ENCODE measurements at places on chromosomes 16 and 17.

GRCh38 chr17:34579979-34580684 is 750 bp downstream of the TMEM132E start:
- DNase-seq = no peak

- DNase-seq = no peak
These were observed 10.0 kb downstream of the LDHD start for GRCh38 chr16:75106351-75107274.

- DNase-seq = no peak
These were observed 19.6 kb upstream of the HOXB9 start for GRCh38 chr17:48645639-48646182.

DNA sequence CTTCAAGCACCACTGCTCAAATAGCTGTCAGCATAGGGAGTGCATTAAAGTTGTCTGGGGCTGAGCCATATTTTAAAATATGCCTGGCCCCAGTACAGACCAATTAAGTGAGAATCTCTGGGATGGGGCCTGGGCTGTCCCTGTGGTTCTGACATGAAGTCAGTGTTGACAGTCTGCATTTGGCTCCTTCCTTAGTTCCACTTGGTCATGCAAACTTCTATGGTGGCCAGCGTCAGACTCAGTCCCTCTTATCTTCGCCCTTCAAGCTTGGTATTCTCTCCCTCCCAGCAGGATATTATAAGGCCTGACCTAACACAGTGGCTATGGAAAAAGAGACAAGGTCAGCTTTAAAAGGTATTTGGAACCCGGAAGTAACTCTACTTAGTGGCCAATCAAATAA is 177.2 kb downstream of the PMP22 start:
- DNase-seq = no peak

DNA sequence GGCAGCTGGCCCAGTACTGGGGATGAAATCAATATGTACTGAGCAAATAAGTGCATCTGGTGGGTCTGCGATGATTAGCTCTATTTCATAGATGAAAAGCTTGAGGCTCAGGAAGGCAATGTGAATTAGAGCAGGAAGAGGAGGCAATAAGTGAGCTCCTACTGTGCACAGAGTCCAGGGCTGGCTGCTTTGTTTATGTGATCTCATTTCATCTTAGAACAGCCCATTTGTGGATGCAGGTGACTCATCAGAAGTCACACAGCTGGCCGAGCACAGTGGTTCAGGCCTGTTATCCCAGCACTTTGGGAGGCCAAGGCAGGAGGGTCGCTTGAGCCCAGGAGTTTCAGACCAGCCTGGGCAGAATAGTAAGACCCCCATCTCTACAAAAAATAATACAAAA is 7.1 kb downstream of the TMEM114 start:
- no peak for DNase-seq

DNA sequence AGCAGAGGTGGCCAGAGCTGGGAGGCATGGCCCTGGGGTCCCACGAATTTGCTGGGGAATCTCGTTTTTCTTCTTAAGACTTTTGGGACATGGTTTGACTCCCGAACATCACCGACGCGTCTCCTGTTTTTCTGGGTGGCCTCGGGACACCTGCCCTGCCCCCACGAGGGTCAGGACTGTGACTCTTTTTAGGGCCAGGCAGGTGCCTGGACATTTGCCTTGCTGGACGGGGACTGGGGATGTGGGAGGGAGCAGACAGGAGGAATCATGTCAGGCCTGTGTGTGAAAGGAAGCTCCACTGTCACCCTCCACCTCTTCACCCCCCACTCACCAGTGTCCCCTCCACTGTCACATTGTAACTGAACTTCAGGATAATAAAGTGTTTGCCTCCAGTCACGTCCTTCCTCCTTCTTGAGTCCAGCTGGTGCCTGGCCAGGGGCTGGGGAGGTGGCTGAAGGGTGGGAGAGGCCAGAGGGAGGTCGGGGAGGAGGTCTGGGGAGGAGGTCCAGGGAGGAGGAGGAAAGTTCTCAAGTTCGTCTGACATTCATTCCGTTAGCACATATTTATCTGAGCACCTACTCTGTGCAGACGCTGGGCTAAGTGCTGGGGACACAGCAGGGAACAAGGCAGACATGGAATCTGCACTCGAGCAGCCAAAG is 2.3 kb downstream of the CSF3 start:
- no peak for DNase-seq

DNA sequence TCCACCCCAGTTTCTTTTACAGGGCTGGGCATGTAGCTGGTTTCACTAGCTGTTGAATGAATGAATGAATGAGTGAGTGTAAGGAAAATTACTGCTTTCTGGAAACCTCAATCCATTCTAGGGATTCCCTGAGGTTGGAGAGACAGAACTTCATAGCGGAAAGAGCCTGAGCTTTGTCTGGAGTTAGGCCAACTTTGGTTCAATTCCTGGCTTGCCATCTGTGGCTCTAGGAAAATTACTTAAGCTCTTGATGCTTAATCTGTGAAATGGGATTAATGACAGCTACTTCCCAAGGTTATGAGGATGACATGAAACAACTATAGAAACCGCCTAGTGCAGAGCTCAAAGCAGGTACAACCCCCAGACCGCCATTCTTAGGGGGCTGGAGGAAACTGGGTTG is 76.3 kb upstream of the AXIN2 start:
- DNase-seq = no peak

DNA sequence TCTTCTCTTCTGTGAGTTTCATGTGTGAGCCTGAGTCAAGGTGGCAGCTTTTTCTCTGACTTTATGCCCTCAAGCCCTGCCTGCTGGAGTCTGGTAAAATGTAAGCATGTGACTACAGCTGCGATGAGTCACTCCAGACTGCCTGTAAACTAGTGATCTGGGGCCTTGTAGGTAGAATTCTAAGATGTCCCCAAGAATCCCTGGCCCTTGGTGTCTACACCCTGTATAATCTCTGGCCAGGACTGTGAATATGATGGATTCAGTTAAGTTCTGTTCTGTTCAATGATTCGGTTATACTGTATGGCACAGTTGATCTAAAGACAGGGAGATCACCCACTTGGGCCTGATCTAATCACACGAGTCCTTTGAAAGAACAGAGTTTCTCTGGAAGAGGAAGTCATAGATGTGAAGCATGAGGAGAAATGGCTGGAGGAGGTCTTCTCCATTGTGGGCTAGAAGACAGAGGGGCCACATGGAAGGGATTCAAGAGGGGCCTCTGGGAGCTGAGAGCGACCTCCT is 29.8 kb downstream of the PRSS54 start:
- DNase-seq = no peak

DNA sequence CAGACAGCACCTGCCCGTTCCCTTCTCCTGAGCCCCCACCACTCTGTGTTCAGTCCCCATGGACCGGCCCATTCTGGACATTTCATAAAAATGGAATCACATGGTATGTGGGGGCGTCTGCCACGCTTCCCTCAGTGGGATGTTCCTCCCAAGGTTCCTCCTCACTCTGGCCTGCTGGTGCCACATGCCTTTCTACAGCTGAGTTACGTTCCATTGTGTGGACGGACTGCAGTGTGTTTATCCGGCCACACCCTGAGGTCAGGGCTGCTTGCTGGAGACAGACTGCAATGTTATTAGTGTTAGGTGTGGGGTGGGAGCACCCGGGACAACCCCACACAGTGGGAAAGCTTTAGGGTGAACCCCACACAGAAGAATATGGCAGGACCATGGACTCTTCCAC is 5.9 kb upstream of the AATK start:
- DNase-seq = no peak

DNA sequence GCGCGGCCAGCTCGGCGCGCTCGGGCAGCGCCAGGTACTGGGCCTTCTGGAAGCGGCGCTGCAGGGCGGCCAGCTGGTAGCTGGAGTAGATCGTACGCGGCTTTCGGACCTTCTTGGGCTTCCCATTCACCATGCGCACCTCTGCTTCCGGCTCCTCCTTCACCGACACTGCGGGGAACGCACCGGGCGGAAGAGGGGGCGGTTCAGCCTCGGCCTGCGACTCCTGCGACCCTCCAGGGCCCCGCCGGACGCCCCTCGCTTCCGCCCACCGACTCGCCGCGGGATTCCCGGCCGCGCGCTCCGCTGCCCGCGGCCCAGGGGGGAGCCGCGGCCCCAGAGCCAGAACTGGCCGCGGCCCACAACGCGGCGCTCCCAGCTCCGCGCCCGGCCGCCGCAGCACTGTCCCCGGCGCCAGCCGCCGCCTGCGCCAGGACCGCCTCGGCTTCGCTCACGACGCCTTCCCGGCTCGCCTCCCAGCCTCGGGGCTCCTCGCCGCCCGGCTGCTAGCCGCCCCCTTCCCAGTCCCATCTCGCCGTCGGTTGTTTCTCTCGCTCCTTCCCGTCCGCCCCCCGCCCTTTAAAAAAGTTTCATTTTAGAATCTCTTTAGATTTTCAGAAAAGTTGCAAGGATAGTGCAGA is 1.5 kb downstream of the DLX3 start:
- DNase-seq = no peak

GRCh38 chr16:17377360-17378324 is 93.1 kb downstream of the XYLT1 start:
- DNase-seq = no peak

- peak; percentile 25 for DNase-seq
These were observed 49.1 kb downstream of the STAT5A start for GRCh38 chr17:42337442-42337841.

DNA sequence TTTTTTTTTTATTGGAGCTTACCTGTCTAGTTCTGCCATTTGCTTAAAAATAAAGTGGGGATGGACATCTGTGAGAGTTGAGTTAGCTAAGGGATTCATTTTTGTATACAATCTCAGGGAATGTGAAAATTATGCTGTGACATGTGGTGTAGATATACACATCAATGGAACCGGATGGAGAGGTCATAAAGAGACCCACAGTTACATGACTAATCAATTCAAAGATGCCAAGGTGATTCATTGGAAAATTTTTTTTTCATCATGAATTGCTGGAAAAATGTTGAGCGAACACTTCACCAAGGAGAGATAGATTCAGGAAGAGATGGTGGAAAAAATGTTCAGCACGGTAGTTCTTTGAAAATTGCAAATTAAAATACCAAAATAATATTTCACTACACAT is 605.4 kb upstream of the KIF2B start:
- DNase-seq = no peak

GRCh38 chr17:82639628-82640027 is 8.6 kb downstream of the WDR45B start:
- DNase-seq = no peak

- DNase-seq = no peak
These were observed 207.6 kb downstream of the CEP112 start for GRCh38 chr17:65984299-65984698.

- DNase-seq = no peak
These were observed 150.2 kb downstream of the TANC2 start for GRCh38 chr17:63116228-63116627.

DNA sequence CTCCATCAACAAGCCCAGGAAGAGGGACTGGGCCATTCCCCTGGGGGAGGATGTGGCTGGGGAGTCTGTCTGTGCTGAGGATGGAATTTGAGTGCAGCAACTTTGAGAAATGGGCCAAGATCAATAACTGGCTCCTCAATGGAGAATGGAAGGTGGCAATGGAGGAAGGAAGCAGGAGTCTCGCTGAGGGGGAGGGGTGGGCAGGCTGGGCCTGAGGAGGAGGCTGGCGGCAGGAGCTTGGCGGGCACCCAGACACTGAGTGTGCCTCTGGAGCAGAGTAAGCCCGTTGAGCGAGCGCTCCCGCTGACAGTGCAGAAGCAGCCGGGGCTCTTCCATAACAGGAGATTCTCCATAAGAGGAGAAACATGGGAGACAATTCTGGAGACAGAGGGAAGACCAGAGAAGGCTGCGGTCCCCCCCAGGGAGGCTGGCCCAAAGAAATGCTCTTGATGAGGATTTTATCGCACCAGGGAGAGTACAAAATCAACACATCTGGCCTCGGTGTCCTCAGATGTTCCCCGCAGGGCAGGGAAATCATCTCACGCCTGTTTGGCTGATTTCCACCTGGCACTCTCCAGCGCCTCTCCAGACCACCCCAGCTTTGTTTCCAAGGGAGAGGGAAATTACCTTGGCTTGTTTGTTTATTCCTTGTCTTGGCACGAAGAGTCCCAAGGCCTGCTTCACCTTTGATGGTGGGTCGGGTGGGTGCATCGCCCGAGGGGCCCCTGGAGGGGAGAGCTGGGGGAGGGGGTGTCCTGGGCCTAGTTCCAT is 2.8 kb upstream of the MMP15 start:
- no peak for DNase-seq

DNA sequence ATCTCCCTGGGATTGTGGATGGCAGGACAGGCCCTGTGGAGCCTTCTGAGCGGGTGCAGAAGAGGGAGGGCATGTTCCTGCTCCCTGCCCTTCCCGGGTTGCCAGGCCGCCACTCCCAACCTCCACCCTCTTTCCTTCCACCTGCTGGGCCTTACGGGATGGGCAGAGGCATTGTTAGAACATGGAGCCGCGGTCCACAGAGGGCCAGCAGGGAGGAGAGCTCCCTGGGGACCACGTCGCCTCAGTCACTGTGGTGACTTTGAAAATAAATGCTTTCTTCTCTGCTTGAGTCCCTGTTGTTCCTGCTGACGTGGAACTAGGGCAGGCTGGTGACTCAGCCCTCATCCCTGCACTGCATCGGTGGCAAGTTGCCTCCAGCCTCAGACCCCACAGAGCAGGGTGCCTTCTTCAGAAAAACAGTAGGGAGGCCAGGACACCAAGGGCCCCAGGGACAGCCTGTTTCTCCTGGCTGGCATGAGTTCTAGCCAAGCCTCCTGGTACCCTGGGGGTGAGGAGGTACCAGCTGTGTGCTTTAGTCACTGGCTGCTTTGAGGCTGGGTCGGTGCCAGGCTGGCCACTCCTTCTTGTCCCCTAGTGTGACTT is 224.9 kb downstream of the SEC14L1 start:
- no peak for DNase-seq

DNA sequence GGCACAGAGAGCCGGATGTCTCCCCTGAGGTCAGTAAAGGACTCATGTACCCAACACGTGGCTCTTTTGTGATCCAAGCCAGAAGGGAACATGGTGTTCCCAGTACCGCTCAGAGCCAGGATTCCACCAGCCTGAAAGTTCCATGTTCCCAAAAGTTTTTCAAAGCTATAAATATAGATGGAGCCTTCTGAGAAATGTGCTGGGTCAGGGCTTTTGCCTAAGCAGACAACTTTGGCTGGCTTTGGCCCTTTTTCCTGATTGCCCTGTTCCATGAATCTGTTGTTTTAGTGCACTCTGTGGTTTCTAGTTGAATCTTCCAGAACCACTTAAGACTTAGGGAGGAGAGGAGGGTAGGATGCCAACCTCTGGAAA is 128.5 kb upstream of the HS3ST2 start:
- DNase-seq = no peak

DNA sequence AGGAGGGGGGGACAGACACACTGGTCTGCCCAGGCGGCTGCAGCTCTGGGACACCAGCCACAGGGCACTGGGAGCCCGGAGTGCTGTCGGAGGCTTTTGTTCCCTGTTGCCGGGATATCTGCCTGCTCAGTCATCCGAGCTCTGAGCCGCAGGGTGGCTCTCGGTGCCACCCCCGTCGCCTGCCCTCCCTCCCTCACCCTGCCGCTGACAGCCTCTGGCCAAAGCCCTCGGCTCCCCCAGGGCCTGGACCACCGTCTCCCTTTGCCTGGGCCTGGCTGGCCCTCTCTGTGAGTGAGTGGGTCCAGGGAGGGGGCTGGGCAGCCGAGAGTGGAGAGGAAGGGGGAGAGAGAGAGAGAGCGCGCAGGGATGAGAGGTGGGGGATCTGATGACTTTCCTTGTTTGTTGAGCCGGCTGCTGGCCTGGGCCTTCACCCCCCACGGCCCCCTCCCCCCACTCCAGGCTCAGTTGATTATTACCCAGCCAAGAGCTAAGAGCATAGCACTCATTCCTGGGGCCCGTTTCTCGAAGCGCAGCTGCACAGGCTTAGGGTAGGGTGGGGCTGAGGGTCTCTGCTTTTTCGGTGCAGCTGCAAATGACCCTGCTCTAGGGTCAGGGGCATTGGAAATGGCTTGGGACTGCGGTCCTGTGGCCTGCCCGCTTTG is 2.7 kb downstream of the FOXJ1 start:
- DNase-seq = no peak
